Prostate gland (tissue), 2 donors: ENCODE measurements at places on chromosomes 5 and 9. TPM values are rescaled to one million over a fixed set of nuclear protein-coding genes. Genes with fewer than 3 reads are reported as not detected.

DNA sequence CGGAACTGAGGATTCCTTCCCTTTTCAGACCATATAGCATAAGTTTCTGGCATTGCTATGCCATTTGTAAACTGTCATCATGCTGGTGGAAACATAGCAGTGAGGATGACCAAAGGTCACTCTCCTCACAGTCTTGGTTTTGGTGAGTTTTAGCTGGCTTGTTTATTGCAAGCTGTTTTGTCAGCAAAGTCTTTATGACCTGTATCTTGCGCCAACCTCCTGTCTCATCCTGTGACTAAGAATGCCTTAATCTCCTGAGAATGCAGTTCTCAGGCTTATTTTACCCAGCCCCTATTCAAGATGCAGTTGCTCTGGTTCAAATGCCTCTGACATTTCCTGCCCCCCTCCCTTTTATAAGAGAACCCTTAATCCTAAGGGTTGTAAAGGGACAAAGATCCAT lies 26.7 kb upstream of the GRIA1 start:
- no peak for DNase-seq

- DNase-seq = no peak
These were observed 985.7 kb upstream of the WWC1 start for GRCh38 chr5:167305591-167306213.

- DNase-seq = no peak
These were observed 23.7 kb upstream of the OTULINL start for GRCh38 chr5:14557791-14558415.

- DNase-seq = no peak
These were observed 636.2 kb downstream of the MTRR start for GRCh38 chr5:8505196-8505595.

GRCh38 chr5:163433271-163433670 lies 4.1 kb upstream of the CCNG1 start:
- DNase-seq = no peak

GRCh38 chr9:36258996-36259533 lies 817 bp upstream of the GNE start:
- DNase-seq = peak; percentile 17

- DNase-seq = no peak
These were observed 458.8 kb downstream of the DTWD2 start for GRCh38 chr5:118529361-118530144.

DNA sequence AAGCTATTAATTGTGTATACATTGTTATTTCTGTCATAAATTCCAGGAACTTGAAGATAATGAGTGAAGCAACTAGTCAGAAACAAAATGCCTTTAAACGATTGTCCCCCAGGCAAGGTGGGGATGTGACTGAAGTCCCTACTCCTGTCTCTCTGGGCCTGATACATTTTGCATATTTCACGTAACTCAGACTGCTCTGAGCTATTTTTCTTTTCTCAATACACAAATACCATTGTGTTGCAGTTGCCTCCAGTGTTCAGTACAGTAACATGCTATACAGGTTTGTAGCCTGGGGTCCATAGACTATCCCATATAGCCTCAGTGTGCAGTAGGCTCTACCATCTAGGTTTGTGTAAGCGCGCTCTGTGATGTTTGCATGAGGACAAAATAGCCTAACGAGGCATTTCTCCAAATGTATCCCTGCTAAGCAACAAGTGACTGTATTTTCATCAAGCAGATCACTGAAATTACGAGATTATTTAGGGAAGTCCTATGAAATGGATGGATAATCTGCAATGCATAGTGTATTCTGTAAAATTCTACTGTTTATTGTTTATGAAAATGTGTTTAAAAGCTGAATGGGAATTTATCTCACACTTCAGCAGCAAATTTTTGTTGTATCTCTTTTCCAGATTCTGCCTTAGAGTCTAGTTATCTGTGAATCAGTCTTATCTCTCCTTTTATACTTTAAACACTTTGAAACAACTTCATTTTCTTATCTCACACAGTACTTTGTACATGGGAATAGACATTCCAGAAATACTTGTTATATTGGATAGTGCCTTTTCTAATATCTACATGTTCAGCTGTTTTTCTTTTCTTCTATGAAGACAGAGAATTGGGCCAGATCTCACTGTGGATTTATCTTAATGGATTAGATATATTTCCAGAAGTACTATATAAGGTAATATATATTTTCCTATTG lies 150.5 kb downstream of the CD180 start:
- no peak for DNase-seq

- no peak for DNase-seq
These were observed 104.6 kb upstream of the SMIM23 start for GRCh38 chr5:171681061-171681460.

- peak; percentile 60 for DNase-seq
These were observed 732 bp upstream of the SMIM15 start for GRCh38 chr5:61162832-61163567.

GRCh38 chr5:152246401-152246800 lies 158.7 kb downstream of the NMUR2 start:
- no peak for DNase-seq

DNA sequence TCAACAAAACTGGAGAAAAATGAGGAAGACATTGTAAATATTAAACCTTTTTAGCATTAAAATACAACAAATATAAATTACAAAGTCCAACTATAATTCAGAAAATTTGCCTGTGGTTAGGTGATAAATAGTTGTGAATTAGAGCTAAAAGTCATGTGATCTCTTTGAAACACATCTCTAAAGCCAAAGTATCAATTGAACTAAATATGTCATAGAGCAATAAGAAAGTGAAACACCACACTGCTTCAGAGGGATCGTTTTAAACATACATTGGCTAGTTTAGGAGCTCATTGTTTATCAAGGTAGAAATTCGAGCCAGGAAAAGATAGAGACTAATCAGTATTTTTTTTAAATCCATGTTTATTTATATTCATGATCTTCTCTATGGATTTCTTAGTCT lies 606.3 kb upstream of the ITGA1 start:
- DNase-seq = no peak

GRCh38 chr9:995781-996180 lies 19.3 kb downstream of the DMRT3 start:
- no peak for DNase-seq

IL7R gene
- 7.8 TPM for total RNA-seq

MEIKIN gene
- not detected for total RNA-seq

ECM2 gene
- total RNA-seq = 14.1 TPM

NPR3 gene
- total RNA-seq = 4.3 TPM

SLC25A2 gene
- 0.23 TPM for total RNA-seq

PCDHB13 gene
- 6.5 TPM for total RNA-seq

RXFP3 gene
- total RNA-seq = not detected

CATSPER3 gene
- total RNA-seq = 3.2 TPM

SLC34A3 gene
- 0.57 TPM for total RNA-seq

PPIC gene
- total RNA-seq = 11.5 TPM

F12 gene
- total RNA-seq = 0.74 TPM

HEMGN gene
- not detected for total RNA-seq

MIER3 gene
- total RNA-seq = 35.8 TPM

SOHLH1 gene
- total RNA-seq = 16.8 TPM

IFNA8 gene
- total RNA-seq = not detected

PPP3R2 gene
- total RNA-seq = 3.3 TPM

AGXT2 gene
- total RNA-seq = not detected
